ENCODE measurements at places on chromosomes 1 and 21.

DNA sequence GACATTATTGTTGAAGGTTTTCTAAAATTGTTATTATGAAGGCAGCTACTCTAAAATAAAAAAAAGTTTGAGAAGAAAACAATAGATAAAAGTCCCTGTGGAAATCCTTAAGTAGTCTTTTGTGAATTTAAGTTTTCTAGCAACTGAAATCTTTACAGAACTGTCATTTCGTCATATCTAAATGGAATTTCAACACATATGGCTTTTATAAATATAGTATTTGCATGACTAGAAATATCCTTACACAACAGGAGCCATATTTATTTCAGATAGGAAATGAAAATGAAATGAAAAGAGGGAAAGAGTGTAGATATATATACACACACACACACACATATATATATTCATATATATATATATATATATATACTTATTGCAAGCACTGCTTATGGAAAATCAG lies 204.7 kb upstream of the RGS18 start:
- DNase-seq, result no peak

DNA sequence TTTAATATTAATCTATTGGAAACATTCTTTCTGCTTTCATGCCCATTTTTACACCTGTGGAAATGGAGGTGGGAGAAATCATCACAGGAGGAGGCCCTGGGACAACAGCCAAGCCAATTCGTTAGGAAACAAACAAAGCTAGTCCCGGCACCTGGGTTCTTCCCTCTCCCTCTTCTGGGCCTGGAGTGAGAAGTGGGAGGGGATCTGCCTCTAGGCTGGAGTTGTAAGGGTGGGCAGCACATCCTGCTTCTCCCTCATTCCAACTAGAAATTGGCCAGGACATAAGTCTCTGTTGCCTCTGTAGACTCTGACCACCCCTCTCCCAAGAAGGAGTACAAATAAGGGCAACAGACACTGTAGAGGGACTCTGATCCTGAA lies 20.2 kb upstream of the ERO1B start:
- DNase-seq, result no peak

- no peak for DNase-seq
Measured at GRCh38 chr1:219140303-219140877, 33.3 kb upstream of the LYPLAL1 start.

DNA sequence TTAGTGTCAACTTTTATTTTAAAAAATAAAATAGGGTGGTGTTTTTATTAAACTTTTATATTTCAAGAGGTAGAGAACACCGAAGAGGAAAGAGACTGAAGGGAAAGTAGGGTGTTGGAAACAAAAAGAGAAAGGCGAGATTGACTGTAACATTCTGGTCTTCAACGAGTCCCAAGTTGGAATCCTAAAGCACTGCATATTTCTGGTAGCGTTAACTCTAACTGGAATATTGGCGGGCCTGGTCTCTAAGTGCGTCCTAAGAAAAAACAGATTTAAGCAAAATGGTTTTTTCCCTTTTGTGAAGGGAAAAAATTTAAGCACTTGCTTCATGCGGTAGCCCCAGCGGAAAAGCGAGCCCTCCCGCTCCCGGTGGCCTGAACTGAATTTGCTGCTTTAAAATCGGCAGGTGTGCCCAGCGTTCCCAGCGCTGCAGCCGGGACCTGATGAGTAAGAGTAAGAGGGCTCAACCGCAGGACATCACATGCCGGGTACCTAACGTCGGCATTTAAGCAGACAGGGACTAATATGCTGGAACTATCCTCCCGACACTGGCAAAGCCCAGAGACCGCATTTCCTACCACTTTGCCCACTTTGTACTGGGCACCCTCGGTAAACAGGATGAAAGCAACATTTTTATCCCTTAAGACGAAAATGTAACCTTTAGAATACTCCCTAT lies 30.5 kb upstream of the NFIA start:
- DNase-seq, result no peak

DNA sequence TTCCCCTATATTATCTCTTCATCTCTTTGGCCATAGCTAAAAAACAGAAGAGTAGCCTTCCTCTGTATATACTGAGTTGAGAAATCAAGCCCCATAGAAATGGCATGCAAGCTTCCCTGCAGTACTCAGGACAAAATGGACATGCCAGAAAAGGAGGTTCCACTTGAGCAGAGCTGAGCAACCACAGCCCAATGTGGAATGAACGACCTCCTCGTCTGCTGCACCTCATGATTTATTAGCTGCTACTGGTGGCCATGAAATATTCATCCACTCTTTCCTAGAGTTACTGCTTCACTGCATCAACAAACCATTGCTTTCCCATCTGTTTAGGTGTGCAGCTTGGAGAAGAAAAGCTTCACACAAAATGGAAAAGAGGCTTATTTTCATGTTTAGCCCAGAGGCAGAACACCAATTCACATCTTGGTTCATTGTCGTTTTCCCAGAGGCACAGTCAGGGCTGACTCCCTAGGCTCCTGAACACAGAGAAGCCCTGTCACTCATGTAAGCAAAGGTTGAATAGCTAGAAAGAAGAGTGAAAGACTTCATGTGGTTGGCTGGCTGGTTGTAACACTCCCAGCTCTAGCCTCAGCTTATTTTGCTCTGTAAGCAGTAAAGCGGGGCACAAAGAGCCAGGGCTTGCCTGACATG lies 148.0 kb downstream of the TSEN15 start:
- no peak for DNase-seq

Data from SJCRH30 (cell line).